ENCODE measurements at places on chromosomes 4 and X.

- no peak for DNase-seq
Observed at GRCh38 chrX:78573630-78574029, 85.5 kb downstream of the RTL3 start.

DNA sequence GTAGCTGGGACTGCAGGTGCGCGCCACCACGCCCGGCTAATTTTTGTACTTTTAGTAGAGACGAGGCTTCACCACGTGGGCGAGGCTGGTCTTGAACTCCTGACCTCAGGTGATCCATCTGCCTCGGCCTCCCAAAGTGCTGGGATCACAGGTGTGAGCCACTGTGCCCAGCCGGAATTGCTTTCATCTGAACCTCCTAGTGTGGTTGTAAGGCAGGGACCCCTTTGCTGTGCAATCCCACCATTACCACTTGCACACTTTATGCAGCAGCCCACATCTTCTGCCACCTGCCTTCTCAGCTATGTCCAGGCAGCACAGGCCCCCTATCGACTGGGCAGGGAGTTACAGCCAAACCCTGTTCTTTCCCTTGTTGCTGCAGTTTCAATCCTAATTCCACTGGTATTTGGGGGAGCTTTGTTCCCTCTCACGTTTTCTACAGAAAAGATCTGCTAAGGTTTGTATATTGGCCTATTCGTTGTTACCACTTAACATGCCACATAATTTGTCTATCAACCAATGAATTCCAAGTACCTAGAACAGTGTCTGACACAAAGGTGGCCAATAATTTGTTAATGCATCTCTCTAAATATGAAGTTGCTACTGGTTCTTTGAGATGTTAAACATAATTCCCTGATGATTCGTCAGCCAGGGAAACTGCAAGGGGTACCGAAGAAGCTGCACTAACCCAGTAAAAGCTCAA is 6.5 kb downstream of the RPL39 start:
- DNase-seq = peak; percentile 14

GRCh38 chrX:66876776-66877175 is 237.9 kb upstream of the EDA2R start:
- DNase-seq = no peak

DNA sequence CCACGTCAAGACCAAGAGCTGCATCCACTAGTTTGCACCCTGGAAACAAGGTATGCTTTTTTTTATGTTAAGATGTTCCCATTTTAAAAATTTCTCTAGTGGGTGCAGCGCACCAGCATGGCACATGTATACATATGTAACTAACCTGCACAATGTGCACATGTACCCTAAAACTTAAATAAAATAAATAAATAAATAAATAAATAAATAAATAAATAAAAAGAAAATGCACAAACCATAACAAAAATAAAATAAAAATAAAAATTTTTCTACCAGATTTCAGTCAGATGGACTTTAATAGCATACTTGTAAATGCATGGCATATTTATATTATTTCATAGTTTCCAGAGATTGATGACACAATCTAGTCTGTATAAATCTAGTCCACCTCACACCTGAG is 1.9 kb upstream of the PRR27 start:
- DNase-seq = no peak

DNA sequence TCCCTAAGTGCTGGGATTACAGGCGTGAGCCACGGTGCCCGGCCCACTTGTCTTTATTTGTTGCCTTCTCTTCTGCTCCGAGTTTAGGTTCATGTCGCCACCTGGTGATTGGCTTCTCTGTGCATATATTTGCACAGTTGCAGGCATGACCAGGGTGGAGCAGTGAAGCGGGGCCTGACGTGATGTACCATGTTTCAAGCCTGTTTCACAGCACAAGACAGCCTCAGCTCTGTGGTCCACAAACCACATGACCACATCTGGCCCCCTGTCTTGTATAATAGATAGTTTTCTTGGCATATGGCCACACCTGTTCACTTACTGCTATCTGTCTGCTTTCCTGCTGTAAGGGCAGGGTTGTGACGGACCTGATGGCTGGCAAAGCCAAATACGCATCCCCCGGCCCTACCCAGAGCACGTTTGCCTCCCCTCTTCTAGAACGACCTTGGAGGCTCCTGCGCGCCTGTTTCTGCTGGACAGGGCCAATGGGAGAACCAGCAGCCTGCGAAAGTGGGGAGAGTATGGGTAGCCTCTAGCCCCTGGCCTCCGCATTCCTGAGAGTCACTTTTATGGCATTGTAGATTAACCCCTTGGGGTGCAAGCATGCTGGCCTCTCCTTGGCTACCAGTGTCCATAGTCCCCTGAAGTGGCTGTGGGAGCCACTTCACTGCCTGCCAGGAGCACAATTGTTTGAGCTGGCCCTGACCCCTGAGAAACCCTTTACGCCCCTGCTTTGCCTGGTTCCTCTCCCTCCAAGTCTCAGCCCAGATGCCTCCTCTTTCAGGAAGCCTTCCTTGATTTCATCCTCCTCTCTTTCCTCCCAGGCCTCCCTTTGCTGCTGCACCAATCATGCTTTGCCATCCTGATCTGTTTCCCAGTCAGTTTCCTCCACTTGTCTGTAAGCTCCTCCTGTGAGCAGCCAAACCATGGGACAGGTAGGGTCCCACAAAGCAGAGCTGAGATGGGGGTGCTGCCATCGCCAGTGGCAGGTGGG is 6.0 kb upstream of the SH3TC1 start:
- no peak for DNase-seq

DNA sequence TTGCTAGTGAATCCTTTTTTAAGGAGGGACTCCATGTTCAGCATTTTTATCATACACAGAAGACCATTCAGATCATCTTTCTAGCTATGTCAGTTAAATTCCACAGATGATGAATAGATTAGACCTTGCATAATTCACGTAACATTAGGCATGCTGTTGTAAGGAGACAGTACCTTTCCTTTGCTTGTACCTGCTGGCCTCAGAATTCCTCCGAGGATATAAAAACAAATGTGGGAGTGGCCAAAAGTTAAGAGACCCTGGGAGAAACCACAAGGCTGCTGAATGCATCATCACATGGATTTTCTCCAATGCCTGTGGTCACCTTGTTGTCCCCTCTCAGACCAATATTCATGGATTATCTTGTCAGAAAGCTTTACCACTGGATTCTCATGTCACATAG is 201.4 kb downstream of the MAGEB17 start:
- DNase-seq = no peak

DNA sequence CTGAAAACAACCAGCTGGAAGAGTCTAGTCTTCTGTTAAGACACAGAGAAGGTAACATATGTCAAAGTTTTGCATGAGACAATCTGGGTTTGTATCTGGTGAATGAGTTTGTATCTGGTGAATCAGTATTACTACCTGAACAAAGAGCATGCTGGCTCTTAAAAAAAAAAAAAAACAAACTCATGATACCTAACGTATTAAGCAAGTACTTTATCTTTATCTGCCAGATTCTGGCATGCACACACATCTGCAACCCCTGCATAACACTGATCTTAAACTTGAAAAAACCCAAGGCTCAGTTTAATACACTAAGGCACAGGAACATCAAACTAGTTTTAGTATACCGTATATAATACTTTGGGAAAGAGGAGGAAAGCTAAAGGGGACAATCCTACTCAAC is 5.8 kb downstream of the YTHDC1 start:
- DNase-seq = no peak

GRCh38 chr4:88230969-88231771 is 53.2 kb downstream of the PPM1K start:
- DNase-seq = no peak

- no peak for DNase-seq
Observed at GRCh38 chrX:48531358-48531959, 8.1 kb upstream of the TBC1D25 start.

DNA sequence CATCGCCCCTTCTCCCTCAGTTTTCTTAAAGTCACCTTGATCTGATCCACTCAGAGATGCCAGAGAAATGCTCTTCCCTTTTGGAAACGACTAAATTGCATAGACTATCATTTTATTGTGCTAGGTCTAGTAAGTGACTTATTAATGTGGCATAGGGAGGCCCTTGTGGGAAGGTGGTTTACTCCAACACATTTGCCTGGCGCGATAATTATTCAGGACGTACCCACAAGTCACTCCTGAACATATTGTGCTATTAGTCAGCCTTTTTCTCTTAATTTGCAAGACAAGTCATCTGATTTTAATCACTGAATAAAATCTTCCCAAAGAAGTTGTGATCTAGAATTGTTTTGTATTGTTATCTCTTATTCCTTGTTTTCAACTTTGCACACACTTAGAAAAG is 7.6 kb downstream of the ENPEP start:
- no peak for DNase-seq

- DNase-seq = no peak
Observed at GRCh38 chr4:52202251-52202779, 151.2 kb downstream of the SPATA18 start.
